Activated CD4-positive, alpha-beta T cell treated with anti-CD3 and anti-CD28 coated beads for 36 hours (primary cell): ENCODE measurements at places on chromosomes 3 and 15. TPM values are rescaled to one million over a fixed set of nuclear protein-coding genes. Genes with fewer than 3 reads are reported as not detected.

CALML4 gene
- 9.2 TPM for total RNA-seq

DNA sequence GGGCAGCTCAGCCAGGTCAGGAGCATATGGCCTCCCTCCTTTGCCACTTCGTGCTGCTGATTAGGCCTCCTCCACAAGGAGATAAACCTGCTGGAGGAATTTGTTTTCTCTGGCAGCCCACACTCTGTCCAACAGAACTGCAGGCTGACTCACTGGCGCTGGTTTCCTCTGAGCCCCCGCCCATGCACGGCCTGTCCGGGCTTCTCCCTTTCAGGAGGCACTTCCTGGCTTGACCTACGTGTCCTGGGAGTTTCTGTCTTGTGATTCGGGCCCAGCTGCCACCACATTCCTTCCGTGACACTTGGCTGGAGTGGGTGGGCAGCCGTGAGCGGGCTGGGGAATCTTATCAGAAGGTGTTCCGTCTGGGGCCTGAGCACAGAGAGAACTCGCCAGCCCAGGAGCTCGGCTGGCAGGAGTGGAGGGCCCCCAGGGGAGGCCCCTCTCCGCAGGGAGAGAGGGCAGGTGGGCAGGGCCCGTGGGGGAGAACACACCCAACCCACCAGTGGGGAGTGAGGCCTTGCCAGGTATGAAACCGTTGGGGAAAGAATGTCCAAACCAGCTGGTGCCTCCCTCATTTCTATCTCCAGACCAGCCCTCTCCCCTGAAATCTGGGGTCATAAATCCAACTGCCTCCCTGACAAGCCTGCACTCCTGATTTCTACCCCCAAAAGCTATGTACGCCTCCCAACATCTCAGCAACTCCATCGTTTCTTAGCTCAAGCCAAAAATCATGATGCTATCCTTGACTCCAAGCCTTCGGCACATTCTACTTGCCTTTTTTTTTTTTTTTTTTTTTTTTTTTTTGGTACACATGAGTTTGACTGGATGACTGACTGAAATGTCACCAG lies 110.6 kb upstream of the MEF2A start:
- no peak overlapping the region for H3K27ac ChIP-seq
- no peaks in the 10 kb centered on the region for H3K36me3 ChIP-seq
- no peak overlapping the region for H3K4me3 ChIP-seq
- peaks cover 1% of the 10 kb centered on the region for H3K27me3 ChIP-seq
- peaks cover 18% of the 10 kb centered on the region for H3K4me1 ChIP-seq

CHRD gene
- 0.23 TPM for total RNA-seq

DNA sequence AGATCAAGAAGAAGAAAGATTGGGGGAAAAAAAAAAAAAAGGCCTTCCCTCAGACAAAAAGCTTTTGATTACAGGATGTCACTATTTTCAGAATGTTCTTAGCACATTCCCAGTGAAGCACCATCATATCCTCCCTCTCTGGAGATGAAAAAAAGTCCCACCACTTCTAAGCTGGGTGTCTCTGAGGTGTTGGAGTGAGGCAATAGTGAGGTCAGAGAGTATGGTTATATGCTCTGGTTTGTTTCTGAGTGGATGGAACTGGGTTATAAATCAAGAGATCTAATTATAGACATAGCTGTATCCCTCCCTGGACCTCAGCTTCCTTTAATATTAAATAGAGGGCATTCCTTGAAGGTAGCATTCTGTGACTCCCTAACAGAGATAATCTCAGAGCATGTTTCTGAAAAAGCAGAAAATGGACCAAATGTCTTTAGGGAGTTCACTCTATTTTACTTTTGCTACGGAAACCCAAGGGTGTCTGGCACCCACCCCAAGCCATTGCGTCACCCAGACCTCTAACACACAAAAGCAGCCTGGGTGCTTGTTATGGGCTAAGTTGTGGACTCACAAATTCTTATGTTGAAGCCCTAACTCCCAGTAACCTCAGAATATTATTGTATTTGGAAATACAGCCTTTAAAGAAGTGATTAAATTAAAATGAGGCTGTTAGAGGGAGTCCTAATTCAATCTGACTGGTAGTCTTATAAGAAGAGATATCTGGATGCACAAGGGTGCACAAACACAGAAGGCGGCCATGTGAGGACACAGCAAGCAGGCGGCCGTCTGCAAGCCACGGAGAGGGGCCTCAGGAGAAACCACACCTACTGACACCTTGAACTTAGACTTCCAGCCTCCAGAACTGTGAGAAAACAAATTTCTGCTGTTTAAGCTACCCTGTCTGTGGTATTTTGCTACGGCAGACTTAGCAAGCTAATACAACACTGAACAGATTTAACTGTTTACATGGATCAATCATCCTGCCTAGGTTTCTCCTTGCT lies 81.5 kb downstream of the MB21D2 start:
- H3K4me3 ChIP-seq = no peak overlapping the region
- H3K4me1 ChIP-seq = peaks cover 24% of the 10 kb centered on the region
- DNase-seq = no peak
- H3K27me3 ChIP-seq = peaks cover 2% of the 10 kb centered on the region

DNA sequence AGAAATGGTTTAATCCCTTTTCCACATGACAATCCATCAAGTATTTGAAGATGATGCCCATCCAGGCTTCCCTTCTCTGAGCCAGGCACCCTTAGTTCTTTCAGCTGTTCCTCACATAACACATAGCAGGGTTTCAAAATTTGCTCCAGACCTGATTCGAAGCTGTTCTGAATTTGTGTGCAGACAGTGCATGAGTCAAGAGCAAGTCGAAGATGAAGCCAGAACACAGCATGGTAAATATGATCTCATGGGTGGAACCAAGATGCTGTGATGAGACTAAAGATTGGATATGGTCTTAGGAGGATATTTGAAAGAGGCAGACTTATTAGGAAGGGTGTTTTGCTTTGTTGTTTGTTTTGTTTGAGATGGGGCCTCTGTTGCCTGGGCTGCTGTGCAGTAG lies 32.6 kb upstream of the PDE8A start:
- H3K4me3 ChIP-seq = no peak overlapping the region
- no peak for DNase-seq
- no peaks in the 10 kb centered on the region for H3K36me3 ChIP-seq
- no peaks in the 10 kb centered on the region for H3K27me3 ChIP-seq
- no peaks in the 10 kb centered on the region for H3K4me1 ChIP-seq

GPR160 gene
- total RNA-seq = 9.4 TPM

LEKR1 gene
- total RNA-seq = 0.53 TPM

DNA sequence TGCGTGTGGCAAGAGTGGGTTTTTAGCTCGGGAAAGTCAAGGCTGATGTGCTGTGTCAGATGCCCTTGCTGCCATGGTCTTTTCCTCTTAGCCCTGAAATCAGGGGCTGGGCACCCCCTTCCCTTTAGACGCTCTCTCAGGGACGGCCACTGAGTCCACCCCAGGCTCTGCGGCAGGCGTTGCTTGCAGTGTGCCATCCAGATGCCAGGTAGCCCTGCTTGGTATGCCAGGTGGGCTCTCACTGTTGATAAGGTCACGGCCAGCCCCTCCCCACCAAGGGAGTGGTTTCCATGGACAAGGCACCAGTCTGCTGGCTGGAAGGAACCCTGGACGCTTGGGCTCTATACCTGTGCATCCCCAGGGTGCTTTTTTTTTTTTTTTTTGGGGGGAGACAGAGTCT lies 24.6 kb downstream of the FGD5 start:
- H3K27me3 ChIP-seq = no peaks in the 10 kb centered on the region
- no peak for DNase-seq
- H3K27ac ChIP-seq = no peak overlapping the region
- H3K4me1 ChIP-seq = no peaks in the 10 kb centered on the region

GRCh38 chr3:156445117-156446090 lies 109.5 kb downstream of the SSR3 start:
- H3K4me3 ChIP-seq = no peak overlapping the region
- no peaks in the 10 kb centered on the region for H3K36me3 ChIP-seq
- no peaks in the 10 kb centered on the region for H3K4me1 ChIP-seq
- DNase-seq = no peak
- H3K27ac ChIP-seq = no peak overlapping the region
- H3K27me3 ChIP-seq = peaks cover 4% of the 10 kb centered on the region

ITIH3 gene
- total RNA-seq = not detected
